Fibroblast of the aortic adventitia (primary cell): ENCODE measurements at places on chromosomes 6 and 20.
A peak's percentile ranks its signal among the peaks of the same experiment; 100 is the strongest.

- DNase-seq: no peak
These were observed 61.7 kb upstream of the MAP3K4 start for GRCh38 chr6:160929831-160930230.

- no peak for DNase-seq
These were observed 10.1 kb downstream of the ISM1 start for GRCh38 chr20:13231031-13231752.

DNA sequence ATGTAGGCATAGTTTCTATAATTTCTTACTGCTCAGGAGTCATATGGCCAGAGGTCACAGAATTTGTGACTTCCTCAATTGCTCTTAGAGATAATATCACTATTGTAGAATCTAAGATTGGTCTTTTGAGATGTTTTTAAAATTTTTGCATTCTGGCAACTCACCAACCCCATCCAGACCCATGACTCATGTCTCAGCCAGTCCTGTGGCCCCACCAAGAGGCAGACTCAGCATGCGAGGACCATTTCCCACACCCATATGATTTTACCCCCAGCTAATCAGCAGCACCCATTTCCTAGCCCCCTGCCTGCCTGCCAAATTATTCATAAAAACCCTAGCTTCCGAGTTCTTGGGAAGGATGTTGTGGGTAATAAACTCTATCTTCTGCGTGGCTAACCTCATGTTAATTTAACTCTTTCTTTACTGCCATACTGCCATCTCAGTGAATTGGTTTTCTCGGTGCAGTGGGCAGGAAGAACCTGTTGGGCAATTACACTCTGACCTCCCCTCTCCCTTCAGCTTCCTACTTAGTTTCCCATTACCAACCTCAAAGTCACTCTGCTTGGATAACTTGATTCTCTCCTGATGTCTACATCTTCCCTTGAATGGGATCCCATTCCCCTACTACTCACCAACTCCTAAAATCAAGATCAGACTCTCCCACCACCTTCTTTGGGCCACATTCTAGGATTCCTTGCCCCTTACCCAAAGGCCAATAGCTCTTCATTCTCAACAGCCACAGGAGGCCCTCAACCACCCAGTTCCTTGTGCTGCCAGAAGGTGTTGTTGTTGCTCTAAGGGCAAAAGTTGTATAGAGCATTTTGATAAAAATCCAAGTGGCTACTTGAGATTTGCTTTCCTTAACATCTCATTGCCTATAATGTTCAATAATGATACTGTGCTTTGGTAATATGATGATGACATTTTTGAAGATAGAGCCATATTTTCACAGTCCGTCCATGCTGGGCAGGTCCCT lies 16.2 kb upstream of the IYD start:
- peak; percentile 80 for DNase-seq

DNA sequence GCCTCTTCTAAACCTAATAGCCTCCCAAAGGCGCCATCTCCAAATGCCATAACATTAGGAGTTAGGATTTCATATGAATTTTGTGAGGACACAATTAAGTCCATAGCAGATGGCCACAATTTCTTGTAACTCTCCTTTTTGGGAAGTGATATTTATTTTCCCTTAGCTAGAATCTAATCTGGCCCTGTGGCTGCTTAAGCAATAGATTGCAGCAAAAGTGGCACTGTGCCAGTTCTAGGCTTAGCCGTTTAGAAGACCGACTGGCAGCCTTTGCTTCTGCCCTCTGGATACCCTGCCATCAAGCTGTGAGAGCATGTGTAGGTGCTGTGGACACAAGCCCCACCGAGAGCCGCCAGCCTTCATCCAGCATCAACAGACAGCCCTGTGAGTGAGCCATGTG lies 15.9 kb upstream of the ADGB start:
- DNase-seq: peak; percentile 48

DNA sequence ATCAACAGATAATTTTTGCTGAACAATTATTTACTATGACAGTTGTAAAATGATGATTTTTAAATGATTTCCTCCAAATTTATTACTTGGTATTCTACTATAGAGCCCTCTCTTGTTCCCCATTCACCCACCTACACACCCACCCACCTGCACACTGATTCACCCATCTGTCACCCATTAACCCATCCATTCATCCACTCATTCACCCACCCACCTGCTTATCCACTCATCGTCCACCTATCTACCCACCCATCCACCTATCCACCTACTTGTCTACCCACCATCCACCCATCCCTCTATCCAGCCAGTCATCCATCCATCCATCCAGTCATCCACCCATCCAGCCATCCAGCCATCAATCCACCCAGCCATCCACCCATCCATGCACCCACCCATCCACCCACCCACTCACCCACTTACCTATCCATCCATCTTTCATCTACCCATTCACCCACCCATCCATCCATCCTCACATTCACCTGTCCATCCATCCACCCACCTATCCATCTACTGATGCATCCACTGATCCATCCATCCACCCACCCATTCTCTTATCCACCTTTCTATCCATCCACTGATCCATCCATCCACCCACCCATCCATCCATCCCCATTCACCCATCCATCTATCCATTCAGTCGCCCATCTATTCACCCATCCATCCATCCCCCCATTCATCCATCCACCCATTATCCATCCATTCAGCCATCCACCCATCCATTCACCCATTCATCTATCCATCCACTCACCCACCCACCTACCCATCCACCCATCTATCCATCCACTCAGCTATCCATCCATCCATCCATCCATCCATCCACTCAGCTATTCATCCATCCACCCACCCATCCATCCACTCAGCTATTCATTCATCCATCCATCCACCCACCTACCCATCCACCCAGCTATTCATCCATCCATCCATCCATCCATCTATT lies 72.0 kb downstream of the SYNJ2 start:
- no peak for DNase-seq

- no peak for DNase-seq
These were observed 33.7 kb downstream of the PKIG start for GRCh38 chr20:44615876-44616603.

DNA sequence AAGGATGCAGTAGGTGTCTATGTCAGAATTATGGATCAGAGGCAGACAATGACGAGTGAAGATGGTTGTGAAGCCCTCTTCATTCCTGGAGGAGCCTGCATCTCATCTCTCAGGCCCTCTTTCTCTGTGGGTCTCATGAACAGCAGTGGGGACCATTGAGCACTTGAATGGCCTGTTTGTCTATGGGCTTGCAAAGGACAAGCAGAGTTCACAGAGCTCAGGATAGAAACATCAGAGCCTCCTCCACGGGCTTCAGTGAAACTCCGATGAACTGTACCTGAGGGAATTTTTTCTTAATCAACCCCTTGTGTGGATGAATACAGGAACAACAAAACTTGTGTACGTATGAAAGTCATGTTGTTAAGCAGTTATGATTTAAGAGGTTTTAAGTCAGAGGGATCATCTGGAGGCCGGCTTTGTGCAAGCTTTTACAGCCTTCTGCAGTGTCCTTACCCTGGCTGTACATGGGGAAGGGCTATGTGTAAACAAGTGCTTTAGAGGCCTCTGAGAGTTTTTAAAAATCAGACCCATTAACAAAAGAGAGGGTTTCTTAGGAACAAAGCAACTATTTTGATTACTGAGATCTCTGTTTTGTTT lies 29.7 kb upstream of the PI16 start:
- DNase-seq: no peak
